Fibroblast of skin of right biceps (primary cell): ENCODE measurements at places on chromosomes 7 and 10.

GRCh38 chr7:54541669-54542625 lies at the start of gene VSTM2A:
VSTM2A (plus strand) TSS chr7:54542375; CDS start chr7:54542731, 356 bp downstream.
- no peak for DNase-seq

DNA sequence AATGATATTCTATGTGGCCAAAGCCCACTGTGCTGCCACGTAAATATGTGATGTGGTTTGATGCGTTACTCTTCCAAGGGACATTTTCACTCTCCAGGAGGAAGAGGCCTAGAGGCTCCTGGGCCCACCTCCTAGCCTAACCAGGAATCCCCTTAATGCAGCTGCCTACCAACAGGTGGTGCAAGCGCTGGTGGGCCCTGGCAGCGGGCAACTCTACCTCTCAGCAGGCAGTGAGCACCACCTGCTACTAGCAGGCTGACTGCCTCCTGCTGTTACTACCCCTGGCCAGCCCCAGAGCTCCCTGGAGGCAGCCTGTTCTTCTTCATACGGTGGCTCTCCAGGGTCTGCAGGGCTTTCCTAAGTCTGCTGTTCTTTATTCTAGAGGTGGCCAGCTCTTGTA lies 62.8 kb downstream of the CDH23 start:
- DNase-seq = no peak

- peak; percentile 44 for DNase-seq
Measured at GRCh38 chr10:98340261-98340939, 72.4 kb upstream of the LOXL4 start.

- no peak for DNase-seq
Measured at GRCh38 chr10:71073451-71074175, 138.8 kb upstream of the UNC5B start.

- peak; percentile 49 for DNase-seq
Measured at GRCh38 chr7:77205706-77206105, 6.1 kb upstream of the FGL2 start.
